ENCODE measurements at places on chromosomes 6 and 20.

GRCh38 chr6:20365456-20365855, 36.2 kb upstream of the E2F3 start:
- no peak for DNase-seq

DNA sequence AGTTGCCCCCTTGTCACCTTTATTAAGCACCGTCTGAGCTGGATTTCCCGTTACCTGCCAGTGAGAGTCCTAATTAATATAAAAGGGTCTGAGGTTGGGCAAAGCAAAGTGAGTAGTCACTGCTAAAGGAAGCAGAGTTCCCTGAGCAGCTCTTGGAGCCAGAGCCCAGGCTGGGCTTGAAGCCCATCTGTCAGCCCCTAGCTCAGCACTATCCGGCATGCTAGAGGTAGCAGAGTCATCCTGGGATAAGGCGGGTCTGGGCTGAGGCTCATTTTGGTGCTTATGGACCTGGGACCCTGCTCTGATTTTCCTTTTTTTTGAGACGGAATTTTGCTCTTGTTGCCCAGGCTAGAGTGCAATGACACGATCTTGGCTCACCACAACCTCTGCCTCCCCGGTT, 46.2 kb downstream of the ADNP start:
- no peak for DNase-seq

DNA sequence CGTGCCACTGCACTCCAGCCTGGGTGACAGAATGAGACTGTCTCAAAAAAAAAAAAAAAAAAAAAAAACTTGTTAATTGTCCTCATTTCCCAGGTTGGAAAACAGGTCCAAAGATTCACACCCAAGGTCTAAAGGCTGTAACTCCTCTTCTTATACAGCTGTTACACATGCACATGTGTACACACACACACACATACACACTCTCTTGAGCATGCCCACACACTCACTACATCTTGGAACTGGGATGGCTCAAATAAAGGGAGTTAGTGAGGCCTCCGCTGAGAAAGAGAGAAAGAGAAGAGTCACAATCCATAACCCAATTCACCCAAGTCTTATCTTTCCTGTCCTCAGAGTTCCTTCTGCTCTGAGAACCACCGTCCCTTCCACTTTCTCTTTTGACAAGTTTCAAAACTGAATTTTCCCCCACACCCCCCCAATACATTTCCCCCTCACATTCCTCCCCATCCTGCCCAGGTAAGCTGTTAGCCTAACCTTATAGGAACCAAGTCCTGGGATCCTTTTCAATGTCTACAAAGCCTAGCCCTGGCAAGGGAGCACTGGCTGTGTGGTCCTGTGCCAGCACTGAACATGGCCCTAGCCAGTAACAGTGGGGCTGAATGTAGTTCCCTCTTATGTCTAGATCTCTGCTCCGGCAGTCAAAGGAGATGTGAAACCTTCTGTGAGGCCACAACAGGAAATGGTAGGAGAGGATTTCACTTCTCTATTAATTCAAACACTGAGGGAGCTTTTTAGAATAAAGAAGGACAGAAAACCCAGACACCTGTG, 3.2 kb upstream of the HLA-DMB start:
- DNase-seq: no peak

DNA sequence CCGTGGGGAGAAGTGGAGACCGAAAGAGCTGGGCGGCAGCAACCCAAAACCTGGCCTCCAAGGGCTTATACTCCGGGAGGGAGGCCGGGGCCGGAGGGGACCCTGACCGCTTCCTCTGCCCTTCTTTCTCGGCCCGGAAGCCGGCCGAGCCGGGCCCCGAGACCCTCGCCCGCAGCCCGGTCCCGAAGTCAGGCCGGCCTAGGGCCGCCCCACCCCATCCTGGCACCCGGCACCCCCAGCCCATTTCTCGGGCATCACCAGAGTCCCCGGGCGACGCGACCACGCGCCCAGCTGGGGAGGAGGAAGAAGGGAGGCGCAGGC, 572 bp upstream of the ZDHHC14 start:
- no peak for DNase-seq

DNA sequence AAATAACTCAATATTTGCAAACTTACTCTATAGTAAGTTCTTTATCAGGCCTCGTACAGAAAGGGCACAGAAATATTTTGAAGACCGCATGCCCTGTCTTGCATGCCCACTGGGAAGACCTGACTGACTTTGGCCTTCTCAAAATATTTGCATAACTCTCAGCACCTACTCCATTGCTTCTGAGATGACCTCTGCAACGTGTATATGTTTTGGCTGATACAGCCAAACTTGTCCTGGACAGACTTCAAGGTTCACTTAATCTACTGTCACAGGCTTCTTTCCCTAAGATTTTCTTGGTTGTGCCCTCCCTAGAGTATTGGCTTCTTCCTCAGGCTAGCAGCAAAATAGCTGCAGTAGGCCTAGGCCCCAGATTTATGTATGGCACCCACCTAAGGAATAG, 21.5 kb upstream of the SERINC3 start:
- no peak for DNase-seq

DNA sequence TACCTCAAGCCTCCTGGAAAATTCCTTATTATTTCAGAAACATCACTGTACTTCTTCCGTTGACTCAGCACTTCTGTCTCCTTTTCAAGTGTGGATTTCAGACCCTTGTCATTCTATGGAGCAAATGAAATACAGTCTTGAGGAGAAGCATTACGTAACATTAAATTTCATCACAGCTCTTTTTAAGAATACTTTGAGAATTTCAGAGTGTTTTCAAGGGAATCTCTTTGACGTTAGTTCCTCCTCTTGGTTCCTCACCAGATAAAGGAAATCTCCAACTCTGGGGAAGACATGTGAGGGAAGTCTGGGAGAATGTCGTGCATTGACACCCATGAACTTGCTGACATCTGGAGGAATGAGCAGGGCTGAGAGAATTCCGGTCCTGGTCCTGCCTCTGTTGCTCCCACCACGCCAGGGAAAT, 32.3 kb downstream of the UST start:
- DNase-seq: no peak

DNA sequence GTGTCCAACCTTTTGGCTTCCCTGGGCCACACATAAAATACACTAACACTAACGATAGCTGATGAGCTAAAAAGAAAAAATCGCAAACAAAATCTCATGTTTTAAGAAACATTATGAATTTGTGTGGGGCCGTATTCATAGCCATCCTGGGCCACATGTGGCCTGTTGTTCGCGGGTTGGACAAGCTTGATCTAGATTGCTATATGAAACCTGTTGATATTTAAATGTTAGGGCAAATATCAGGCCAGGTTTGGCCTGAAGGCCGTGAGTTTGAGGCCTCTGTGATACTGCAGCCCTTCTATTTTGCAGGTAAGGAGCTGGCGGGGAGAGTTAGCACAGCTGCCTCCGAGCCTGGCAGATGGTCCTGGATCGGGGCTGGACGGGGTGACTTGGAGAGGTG, 99.0 kb downstream of the CEBPB start:
- no peak for DNase-seq

DNA sequence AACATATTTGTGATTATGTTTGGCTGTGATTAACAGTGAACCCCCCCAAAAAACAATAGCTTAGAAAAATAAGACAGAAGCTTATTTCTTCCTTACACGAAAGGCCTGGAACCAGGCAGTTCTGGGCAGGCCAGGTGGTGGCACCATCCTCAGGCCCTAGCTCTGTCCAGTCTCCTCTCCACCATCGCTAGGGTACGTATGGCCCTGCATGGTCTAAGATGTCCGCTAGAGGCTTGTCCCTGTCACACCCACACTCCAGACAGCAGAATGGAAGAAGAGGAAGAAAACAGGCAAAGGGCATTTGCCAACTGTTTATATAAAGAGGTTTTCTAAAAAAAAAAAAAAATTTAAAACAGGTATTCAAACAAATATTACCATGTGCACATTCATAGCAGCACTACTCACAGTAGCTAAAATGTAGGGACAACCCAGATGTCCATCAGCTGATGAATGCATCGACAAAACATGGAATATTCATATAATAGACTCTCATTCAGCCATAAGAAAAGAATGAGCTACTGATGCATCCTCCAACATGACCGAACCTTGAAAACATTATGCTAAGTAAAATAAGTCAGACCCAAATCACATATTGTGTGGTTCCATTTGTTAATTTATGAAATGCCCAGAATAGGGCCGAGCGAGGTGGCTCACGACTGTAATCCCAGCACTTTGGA, 6.7 kb downstream of the TGM3 start:
- no peak for DNase-seq

- no peak for DNase-seq
Measured at GRCh38 chr6:20630136-20630535, 95.9 kb downstream of the CDKAL1 start.

- no peak for DNase-seq
Measured at GRCh38 chr6:136148051-136148450, 102.1 kb downstream of the MTFR2 start.

GRCh38 chr6:165092881-165093595, 216.4 kb downstream of the C6orf118 start:
- no peak for DNase-seq

- DNase-seq: no peak
Measured at GRCh38 chr6:119132261-119132981, 54.0 kb upstream of the FAM184A start.

DNA sequence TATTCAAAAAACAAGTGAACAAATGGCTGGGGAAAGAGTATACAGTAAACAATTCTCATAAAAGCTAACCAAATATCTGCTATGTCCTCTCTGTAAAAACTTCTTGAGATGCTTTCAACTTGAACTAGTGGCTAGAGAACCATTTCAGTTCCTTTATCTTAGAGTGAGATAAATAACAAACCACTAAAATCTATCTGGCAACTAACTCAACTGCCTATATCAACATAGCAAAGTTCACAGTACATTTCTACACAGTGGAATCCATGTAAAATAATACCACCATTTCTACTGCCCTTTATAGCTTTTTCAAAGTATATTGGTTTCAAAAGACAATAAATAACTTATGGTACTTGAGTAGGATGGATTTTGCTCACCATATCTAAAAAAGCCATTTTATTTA, 95.1 kb downstream of the MMS22L start:
- DNase-seq: no peak

GRCh38 chr20:51426718-51427650, 115.5 kb downstream of the NFATC2 start:
- DNase-seq: no peak

DNA sequence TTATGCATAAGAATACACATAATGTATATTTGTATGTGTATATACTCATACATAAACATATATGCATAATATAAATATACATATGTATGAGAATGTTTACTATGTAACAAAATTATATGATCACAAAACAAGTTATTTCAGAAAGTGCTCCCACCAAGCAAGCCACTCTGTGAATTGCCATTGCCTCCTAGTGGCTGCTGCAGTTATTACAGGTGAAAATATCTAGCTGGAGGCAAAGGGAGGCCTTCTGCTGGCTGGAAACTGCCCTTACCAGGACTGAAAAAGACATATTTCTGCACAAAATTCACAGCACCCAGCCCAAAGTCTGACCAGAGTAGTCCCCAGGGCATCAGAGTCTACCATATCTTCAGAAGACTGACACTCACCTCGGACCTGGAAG, 14.4 kb upstream of the ADAM33 start:
- DNase-seq: no peak

GRCh38 chr6:2396846-2397630, 151.6 kb upstream of the GMDS start:
- DNase-seq: no peak

DNA sequence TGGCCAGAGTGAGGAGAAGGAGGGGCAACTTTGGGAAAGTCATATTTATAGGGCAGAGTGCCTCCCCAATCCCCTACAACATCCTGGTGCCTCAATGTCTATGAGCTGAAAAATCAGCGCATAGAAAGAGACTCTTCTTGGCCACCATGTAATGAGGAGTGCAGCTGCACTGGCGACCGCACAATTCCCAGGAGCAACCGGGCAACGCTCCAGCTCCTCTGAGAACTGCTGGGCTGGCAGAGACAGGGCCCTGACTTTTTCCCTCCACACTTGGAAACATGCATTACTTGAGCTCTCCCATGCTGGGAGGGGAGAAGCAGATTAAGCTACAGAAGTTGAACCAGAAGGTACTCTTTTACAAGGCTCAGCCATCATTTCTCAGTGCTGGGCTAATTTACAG, 31.4 kb upstream of the MARCKS start:
- no peak for DNase-seq

GRCh38 chr6:71979911-71980310, 93.6 kb downstream of the RIMS1 start:
- DNase-seq: no peak

GRCh38 chr6:138948546-138949179, 39.4 kb downstream of the REPS1 start:
- DNase-seq: no peak

DNA sequence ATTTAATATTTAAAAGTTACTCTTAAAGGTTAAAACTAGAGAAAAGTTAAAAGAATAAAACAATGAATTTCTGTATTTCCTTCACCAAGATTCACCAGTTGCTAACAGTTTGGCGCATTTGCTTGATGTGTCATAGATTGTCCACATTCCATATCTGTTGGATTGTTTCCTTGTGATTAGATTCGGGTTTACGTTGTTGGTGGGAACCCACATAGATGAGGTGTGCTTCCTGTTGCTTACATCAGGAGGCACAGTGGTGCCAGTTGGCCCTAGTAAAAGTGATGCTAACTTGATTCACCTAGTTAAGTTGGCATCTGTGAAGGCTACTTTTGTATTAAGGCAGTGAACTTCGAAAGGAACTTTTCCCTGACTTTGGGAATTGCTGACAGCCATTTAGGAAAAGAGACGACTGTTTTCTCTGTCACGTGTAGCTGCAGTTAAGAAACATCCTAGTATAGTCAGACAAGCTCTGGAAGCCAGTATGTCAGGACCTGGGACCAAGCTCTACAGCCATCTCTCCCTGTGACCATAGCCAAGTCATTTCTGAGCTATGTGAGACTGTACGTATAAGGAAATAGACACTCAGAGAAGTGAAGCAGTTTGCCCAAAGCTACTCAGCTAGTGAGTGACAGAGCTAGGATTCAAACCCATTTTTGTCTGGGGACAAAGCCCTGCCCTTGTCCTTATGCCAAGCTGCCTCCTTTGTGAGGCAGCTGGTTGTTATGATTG, 49.0 kb downstream of the PPARD start:
- DNase-seq: no peak

GRCh38 chr6:34745277-34746103, 11.8 kb upstream of the SNRPC start:
- DNase-seq: no peak

GRCh38 chr6:16414205-16414604, 175.8 kb downstream of the GMPR start:
- DNase-seq: no peak

GRCh38 chr6:46476301-46476700, 14.9 kb downstream of the RCAN2 start:
- no peak for DNase-seq

GRCh38 chr20:33894798-33895197, 83.7 kb downstream of the CHMP4B start:
- DNase-seq: no peak

DNA sequence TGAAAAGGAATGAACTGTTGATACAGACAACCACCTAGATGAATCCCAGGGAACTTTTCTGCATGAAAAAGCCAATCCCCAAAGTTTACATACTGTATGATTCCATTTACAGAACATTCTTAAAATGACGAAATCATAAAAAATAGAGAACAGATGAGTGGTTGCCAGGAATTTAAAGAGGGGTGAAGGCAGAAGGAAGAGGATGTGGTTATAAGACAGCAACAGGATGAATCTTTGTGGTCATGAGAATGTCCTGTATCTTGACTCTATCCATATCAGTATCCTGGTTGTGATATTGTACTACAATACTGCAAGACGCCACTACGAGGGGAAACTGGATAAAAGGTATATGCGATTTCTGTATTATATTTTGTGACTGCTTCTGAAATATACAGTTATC, 70.1 kb upstream of the EMILIN3 start:
- DNase-seq: no peak

- no peak for DNase-seq
Measured at GRCh38 chr6:52693773-52694172, 22.9 kb downstream of the TMEM14A start.

GRCh38 chr6:39254999-39255535, 25.8 kb upstream of the KCNK5 start:
- DNase-seq: no peak
